ENCODE measurements at places on chromosomes 12 and 14. TPM values are rescaled to one million over a fixed set of nuclear protein-coding genes. Genes with fewer than 3 reads are reported as not detected.

CDKN1B gene
- total RNA-seq = 18.6 TPM

MANSC1 gene
- 3.3 TPM for total RNA-seq

POTEM gene
- total RNA-seq = not detected

KRT6C gene
- total RNA-seq = not detected

MORN3 gene
- 0.20 TPM for total RNA-seq

VDR gene
- total RNA-seq = 10.7 TPM

KRT85 gene
- not detected for total RNA-seq

EIF2B1 gene
- 31.2 TPM for total RNA-seq

FSCB gene
- not detected for total RNA-seq

BDKRB2 gene
- 77.9 TPM for total RNA-seq

SRGAP1 gene
- total RNA-seq = 45.5 TPM

MYF6 gene
- not detected for total RNA-seq

RPL41 gene
- 3,572 TPM for total RNA-seq

CCNT1 gene
- 27.6 TPM for total RNA-seq

ART4 gene
- not detected for total RNA-seq

PRB2 gene
- not detected for total RNA-seq

TAS2R19 gene
- total RNA-seq = 5.5 TPM

C12orf50 gene
- total RNA-seq = not detected

COPS7A gene
- total RNA-seq = 97.4 TPM
